ENCODE measurements at places on chromosomes 1 and 21. TPM values are rescaled to one million over a fixed set of nuclear protein-coding genes. Genes with fewer than 3 reads are reported as not detected.

DNA sequence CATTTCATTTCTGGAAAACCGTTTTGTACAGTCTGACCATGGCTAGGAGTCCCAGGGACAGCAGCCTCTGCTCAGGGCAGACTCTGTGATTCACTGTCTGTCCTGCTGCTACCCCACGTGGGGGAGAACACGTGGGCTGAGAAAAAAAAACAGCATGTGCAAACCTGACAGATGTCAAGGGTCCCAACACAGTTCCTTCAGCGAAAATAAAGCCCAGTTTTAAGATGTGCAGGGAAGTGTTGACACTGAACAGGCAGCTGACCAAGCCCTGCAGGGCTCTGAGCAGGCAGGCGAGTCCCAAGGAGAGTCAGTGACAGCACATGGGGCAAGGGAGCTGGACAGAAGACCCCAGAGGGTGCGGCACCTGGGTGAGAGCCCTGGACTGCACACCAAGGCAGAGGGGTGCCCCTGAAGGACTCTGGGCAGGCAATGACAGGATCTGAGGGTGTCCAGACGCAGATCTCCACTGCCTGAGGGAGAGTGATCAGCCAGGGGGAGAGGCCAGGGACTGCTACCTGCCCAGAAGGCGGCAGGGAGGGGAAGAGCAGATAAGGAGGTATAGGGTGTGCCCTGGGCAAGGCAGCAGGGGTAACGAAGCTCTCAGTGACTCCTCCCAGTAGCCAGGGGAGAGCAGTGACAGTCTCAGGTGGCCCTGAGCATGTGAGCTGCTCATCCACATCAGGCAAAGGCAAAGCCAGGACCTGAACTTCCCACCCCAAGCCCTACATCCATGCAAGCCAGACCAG is 5.1 kb upstream of the SPATC1L start:
- DNase-seq, result peak; percentile 58

GRCh38 chr1:119083980-119084379 is 56.5 kb downstream of the WARS2 start:
- DNase-seq, result no peak

GRCh38 chr1:67166196-67166595 is at the start of gene IL23R:
Gene IL23R (plus strand): TSS chr1:67166454. CDS start chr1:67168121, 1,667 bp downstream.
- no peak for DNase-seq

AMY1C gene
- total RNA-seq, result not detected

DNA sequence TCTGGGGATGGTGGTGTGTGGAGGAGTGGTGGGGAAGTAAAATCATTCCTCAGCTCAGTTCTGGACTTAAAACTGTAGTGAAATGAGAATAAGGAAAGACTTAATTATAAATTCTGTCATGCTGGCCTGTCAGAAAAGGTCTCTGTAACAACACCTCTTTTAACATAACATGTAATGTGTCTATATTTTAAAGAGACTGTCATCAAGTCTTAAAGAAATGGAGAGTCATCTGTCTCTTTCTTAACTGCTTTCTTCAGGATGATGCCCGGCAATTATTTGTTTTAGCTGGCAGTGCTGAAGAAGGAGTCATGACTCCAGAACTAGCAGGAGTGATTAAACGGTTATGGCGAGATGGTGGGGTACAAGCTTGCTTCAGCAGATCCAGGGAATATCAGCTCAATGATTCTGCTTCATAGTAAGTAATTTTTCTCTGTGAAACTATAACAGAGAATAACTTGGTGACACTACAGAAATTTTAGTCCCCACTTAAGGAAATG is 30.6 kb downstream of the GNAI3 start:
- DNase-seq, result peak; percentile 46

- peak; percentile 11 for DNase-seq
These were observed 1.9 kb downstream of the PSMB4 start for GRCh38 chr1:151401125-151401788.

PRDM16 gene
- total RNA-seq, result not detected

DNA sequence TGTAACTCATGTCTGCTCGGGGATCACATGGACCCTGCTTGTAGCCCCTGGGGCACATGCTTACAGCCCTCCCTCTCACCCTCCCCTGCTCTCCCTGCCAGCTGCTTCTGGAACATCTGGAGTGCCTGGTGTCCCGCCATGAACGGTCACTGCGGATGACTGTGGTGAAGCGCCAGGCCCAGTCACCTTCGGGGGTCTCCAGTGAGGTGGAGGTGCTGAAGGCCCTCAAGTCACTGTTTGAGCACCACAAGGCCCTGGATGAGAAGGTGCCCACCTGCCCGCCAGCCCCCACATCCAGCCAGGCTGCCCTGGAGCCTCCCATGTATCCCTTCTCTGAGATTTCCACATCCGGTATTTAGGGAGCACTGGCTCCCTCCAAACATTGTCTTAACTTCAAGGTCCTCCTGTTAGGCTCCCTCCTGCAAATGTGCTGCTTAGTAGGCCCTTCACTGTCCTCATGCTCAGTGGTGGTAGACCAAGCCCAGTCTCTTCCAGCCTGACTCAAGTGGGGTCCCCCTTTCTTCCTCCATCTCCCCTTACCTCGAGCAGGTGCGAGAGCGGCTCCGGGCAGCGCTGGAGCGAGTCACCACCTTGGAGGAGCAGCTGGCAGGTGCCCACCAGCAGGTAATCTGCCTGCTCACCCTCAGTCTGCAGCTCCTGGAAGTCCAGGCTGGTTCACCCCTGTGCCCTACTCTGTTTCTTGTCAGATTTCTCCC is 17.7 kb downstream of the PPFIA4 start:
- DNase-seq, result no peak

TP73 gene
- total RNA-seq, result not detected

SDC3 gene
- total RNA-seq, result 13.1 TPM

DNA sequence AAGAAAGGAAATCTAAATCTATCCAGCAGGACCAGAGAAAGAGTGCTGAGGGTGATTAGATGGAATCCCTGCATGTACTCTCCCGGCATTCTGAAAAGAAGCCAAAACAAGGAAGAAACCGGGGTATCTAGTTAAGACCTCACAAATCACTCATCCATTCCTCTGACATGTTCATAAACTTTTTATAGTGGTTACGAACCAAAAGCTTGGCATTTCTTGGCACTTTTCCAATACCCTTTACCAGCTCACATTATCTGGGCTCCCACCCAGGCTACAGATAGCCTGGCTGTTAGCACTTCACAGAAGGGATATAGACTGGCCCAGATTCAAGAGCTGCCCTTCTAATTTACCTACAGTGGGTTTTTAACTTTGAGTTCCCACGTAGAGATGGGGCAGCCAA is 1.8 kb upstream of the C1orf74 start:
- no peak for DNase-seq

DNA sequence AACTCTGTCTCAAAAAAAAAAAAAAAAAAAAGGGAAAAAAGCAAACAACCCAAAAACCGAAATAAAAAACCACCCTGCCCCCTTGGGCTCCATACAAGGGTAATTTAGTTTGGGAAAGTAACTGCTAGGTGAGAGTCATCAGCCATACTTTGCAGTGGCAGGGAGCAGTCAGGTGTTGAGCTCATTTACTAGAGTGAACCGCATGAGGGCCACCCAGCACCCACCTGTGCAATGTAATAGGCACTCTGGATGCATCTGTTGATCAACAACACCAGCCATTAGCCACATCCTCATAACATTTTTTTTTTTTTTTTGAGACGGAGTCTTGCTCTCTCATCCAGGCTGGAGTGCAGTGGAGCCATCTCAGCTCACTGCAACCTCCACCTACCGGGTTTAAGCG is 9.1 kb downstream of the INAVA start:
- no peak for DNase-seq

DNA sequence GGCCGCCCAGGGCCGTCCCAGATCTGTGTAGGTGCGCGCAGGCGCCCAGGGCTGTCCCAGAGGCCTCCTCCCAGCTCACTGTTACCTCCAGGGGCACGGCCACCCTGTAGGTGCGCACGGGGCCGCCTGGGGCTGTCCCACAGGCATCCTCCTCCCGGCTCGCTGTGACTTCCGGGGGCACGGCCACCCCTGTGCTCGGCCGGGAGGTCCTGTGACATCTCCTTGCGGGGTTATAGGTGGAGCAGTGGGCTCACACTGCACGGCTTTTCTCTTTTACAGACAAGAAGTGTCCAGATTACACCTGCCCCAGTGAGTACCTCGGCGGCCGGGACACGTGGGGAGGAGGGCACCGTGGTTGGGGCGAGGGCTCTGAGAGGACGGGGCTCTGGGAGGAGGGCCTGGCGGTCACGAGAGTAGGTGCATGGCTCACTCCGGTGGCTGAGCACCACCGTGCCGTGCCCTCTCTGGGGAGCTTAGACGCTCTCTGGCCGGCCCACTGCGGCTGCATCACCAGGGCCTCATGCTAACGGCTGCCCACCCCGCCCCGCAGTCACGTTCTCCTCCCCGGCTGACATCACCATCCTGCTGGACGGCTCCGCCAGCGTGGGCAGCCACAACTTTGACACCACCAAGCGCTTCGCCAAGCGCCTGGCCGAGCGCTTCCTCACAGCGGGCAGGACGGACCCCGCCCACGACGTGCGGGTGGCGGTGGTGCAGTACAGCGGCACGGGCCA is 21.4 kb downstream of the COL6A1 start:
- DNase-seq, result no peak

- no peak for DNase-seq
These were observed 480.5 kb downstream of the MATN1 start for GRCh38 chr1:30242722-30243457.

KIF26B gene
- 0.83 TPM for total RNA-seq

DNA sequence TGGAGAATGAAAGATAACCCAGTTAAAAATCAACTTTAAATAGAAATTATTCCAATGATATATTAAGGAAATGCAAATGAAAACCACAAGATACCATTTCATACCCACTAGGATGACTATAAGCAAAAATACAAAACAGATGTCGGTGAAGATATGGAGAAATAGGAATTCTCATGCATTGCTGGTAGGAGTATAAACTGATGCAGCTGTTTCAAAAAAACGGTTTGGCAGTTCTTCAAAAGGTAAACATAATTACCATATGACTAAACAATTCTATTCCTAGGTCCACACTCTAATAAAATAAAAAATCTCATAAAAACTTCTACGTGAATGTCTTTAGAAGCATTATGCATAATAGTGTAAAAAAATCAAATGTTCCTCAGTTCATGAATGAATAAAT is 763.3 kb upstream of the BRINP3 start:
- DNase-seq, result peak; percentile 68
